ENCODE measurements at places on chromosomes 1 and 21.

DNA sequence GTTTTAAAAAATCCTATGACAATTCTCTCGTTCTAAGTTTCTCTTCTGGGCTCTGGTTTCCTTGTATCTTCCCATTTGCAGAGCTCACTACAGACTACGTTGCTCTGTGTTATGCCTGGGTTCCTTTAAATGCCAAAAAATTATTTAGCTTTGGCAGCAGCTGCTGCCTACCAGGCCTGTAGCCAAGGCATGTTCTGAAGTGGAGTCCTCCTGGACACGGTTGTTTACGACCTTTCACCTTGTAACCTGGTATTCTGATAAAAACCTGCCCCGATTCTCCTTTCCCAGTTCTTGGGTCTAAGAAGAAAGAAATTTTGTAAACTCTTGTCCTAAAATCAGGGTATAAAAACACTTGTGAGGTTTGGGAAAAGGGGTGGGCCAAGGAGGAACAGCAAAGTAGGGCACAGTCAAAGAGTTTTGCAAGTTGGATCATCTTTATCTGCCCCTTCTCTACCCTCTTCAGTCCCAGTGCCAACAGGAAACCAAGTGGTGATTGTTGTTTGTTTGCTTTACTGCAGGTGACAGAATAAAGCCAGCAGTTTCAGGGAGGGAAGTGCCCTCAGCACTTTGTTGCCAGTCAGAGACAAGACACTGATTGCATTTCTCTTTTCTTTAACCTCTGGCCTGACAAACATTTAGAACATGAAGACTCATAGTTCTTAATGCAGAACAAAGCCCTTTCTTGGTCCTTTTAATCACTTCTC is 3.1 kb upstream of the TXNIP start:
- DNase-seq, result peak; percentile 74

DNA sequence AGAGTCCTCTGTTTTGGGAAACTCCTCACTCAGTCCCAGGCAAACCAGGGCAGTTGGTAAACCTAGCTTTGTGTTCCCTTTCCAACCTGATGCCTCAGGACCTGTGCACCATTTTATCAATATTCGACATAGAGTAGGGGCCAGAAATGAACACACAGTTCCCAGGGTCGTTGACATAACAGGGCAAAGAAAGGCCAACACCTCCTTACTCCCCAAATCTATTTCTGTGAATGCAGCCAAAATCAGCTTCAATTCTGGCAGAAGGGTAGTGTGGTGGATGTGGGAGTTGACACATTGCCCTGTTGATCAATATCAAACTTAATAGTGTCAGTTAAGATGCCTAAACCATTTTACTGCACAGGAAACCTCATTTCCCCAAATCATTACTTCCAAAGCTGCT is 104.6 kb upstream of the SPATA6 start:
- no peak for DNase-seq

DNA sequence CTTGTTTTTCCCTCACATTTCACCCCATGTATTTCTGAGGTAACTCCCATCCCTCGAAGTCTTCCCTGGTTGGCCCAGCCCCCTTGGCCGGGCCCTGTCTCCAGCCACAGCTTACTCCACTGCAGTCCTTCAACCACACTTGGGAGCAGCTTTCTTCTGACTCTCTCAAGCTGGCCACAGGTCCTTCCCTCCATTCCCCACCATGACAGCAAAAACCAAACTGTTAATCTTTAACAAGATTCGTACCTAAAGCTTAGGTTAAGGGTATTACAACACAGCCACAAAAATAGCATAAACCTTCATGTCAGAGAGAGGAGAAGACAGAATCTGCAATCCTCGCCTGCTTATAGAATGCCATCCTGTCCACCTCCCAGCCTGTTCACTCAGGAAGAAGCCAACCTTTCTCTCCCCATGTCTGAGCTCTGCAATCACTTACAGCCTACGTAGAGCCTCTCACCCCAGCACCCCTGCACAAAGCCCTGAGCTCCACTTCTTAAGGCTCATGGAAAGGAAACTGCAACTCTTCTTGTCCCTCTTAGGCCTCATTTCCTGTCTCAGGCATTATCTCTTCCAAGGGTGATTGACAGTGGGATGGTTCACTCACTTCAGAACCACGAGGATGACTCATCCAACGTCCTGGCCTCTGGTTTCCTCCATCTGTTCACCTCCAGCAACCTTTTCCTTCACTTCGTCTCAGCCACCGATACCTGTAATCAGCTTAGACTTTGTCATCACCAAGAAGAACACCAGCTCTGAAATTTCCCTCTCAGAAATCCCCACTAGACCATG is 72.8 kb downstream of the CD2 start:
- no peak for DNase-seq

- no peak for DNase-seq
Observed at GRCh38 chr1:11455967-11456570, 22.9 kb upstream of the DISP3 start.

DNA sequence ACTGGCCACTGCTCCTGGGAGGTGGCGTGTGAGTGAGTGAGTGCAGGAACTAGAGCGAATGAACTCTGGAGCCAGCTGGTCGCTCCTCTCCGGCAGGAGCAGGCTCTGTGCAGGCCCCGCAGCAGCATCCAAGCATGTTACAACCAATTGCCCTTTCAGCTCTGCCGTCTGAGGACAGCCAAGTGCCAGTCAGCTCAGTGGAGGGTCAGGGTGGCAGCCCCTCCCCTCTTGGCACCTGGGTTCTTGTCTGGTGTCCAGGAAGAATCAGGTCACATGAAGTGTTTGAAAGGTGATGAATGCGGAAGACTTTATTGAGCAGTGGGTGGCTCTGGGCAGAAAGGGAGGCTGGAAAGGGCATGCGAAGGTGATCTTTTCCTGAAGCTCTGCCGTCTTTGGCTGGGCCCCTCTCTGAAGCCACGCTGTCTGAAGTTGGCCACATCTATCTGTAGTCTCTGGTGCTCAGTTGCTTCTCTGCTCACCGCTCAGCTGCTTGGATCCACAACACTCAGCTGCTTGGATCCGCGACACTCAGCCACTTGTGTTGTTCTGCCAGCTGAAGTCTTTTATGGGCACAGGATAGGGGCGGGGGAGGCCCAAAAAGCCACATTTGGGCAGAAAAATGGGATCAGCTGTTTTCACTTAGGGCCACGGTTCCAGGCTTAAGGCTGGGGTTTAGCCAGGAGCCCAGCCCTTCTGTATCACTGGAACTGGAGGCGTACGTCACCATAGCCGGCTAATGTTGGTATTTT is 139.8 kb downstream of the ADSS2 start:
- DNase-seq, result no peak

Measured in inflammatory macrophage (primary cell).